ENCODE measurements at places on chromosomes 7 and 10.

DNA sequence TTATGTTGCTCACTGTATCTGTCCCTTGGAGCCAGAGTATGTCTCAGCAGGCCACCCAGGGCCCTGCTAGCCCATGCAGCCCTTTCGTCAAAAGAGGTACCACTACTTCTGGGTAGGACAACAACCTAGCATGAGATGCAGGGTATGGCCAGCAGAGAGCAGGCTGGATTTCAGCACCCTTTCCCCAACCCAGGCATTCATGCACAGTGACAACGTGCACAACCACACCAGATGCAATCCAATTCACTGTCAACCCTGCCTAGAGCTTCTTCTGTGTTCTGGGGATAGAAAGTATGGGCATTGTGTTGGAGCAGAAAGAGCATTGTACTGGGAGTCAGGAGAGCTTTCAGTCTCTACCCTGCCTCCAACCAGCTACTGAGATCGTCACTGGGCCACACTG lies 37.9 kb downstream of the JAZF1 start:
- DNase-seq = no peak

DNA sequence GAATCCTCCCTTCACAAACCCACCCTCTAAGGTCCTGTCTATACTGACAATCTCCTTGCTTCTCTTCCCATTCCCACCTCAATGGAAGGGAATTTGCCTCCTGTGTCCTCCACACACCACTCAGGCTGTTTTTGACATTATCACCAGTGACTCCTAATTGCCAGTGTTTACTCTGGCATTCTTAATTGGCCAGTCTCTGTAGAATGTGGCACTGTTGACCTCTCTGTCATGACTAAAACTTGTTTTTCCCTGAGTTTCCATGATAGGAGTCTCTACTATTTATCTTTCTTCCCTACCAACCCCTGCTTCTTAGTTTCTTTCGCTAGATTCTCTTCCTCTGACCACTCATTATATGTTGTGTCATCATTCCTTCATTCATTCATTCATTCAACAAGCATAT lies 12.1 kb downstream of the SLC16A12 start:
- no peak for DNase-seq

- no peak for DNase-seq
These were observed 87.6 kb downstream of the NOD1 start for GRCh38 chr7:30390736-30391636.

DNA sequence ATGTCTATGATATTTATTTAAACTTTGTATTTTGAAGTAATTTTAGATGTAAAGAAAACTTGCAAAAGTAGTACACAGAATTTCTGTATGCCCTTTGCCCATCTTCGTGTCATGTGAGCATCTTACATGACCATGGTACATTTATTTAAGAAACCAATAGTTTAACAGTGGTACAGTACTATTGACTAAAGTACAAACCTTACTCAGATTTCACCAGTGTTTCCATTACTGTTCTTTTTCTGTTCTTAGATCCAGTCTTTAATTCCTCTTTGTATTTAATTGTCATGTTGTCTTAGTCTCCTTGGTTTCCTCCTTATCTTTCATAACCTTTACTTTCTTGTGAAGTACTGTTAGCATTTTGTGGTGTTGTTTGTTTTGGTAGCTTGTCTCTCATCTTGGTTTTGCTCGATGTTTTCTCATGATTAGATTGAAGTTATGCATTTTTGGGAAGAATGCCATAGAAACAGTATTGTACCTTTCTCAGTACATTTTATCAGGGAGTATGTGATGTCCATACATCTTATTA lies 24.1 kb downstream of the TAX1BP1 start:
- DNase-seq = no peak

DNA sequence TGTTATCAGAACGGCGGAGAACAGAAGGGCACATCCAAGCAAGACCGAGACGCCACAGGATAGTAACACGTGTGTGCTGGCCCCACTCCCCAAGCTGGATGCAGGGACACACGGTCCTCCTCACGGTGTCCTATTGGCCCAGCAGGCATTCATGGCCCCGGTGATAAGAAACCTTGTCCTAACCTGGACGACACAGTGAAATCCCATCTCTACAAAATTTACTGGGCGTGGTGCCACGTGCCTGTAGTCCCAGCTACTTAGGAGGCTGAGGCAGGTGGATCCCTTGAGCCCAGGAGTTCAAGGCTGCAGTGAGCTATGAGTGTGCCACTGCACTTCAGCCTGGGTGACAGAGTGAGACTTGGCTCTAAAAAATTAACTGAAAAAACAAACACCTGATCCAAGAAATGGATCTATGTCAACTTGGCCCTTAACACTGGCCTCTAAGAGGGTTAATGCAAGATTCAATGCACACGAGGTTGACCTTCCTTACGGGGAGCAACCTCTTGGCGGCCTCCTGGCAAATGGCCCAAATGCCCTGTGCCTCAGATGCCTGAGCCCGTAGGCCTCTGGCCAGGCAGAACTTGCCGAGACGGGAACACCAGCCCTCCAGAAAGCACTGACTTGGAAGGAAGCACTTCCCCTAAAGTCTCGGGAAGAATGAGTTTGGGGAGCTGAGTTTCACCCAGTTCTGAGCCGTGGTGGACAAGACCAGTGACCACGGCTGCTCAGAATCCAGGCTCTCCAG lies 72.3 kb downstream of the ZRANB1 start:
- DNase-seq = no peak

DNA sequence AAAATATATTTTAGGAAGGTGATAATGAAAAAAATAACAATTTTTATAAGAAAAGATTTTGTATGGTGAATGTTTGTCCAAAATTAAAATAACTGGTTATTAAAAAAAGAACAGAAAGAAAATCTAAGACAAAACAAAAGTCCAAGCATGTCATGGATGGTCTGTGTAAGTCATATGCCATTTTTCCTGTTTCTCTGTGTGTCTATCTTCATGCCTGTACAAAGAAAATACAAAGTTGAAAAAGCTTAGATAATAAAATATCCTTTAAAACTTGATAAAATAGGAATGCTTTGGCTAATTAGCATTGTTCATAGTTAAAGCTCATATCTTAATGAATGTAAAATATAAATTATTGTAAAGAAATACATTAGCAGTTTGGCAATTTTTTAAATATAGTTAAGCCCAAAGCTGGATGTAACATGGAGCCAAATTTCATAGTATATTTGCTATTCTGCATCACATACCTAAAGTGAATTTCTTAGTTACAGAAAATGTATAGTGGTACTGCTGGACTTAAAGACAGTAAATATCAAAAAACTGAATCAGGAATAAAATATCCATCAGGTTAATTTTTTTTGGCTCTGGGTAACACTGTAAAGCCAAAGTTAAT lies 661.1 kb downstream of the PCDH15 start:
- no peak for DNase-seq

GRCh38 chr7:50404392-50404791 lies 45.8 kb downstream of the FIGNL1 start:
- no peak for DNase-seq

GRCh38 chr7:133344275-133344674 lies 91.4 kb downstream of the EXOC4 start:
- no peak for DNase-seq

GRCh38 chr10:97740613-97741012 lies 3.7 kb downstream of the ZFYVE27 start:
- DNase-seq = no peak

DNA sequence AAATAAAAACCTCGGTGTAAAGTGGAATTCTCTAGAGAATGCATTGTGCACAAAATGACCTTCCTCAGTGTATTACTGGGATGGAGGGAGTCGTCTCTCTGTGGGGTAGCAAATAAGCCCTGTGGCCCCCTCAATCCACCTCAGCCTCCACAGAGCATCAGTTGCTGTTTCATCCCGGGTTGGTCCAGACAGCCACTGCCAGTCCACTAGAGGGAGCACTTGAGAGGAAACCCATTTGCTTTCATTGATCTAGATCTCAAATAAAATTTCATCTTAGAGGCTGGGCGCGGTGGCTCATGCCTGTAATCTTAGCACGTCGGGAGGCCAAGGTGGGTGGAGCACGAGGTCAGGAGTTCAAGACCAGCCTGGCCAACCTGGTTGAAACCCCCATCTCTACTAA lies 1128.7 kb downstream of the CNTNAP2 start:
- DNase-seq = no peak

- DNase-seq = no peak
These were observed 11.3 kb upstream of the NEBL start for GRCh38 chr10:20908391-20908790.

- DNase-seq = no peak
These were observed 31.4 kb downstream of the LRMDA start for GRCh38 chr10:75462865-75463264.

DNA sequence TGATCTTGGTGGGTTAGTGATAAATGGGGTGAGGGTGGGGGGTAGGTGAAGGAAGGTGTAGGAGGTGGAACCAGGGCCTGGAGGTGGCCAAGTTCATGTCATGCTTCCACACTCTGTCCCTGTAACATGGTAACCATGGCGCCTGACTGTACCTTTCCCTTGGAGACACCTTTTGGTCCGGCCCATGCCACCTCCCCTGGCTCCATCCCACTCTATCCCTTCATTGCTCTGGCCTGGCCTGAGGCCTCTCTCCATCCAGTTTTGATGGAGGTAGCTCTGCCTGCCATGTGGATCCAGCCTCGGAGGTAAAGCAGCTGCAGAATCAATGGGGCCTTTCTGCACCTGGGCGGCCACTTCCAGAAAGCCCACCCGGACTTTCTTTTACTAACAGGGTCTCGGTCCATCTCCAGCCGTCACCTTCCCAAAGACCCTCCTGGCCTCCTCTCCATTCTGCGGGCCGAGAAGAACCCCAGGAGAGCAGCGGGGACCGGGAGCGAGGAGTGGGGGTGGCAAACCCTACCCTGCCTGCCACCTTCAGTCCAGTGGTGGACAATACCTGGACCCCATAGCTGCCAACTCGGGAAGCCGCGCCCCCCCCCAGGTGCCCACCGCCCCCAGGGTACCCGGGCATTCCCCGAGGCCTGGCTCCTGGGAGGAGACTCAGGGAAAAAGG lies 504 bp upstream of the TRRAP start:
- no peak for DNase-seq

GRCh38 chr7:95544171-95544570 lies 52.1 kb downstream of the PDK4 start:
- DNase-seq = no peak

GRCh38 chr10:61325223-61325960 lies 127.8 kb downstream of the TMEM26 start:
- DNase-seq = no peak

DNA sequence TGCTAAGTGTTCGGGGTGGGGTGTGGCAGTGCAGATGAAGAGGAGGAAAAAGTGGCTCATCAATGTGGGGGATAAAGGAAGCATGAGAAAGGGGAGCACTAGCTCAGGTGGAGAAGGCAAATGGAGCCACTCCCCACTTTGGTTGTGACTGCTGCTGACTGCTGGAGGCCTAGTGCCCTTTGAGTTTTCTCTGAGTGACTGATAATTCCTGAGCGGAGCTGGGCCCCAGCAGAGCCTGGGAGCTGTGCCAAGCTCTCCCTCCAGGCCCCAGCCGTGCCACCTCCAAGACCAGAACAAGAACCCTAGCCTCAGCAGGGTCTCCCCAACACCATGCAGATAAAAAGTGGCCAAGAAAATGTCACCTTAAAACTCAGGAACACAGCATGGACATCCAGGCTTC lies 9.7 kb upstream of the RASSF4 start:
- DNase-seq = no peak

GRCh38 chr7:1601956-1602355 lies 32.1 kb upstream of the PSMG3 start:
- DNase-seq = no peak

Data from NCI-H1417 (cell line).